Spleen (tissue), 13 donors: ENCODE measurements at places on chromosomes 5 and 9. TPM values are rescaled to one million over a fixed set of nuclear protein-coding genes. Genes with fewer than 3 reads are reported as not detected.

- no peak overlapping the region for H3K27ac ChIP-seq
- DNase-seq, result no peak
- H3K4me3 ChIP-seq, result no peak overlapping the region
- no peaks in the 10 kb centered on the region for H3K27me3 ChIP-seq
Observed at GRCh38 chr5:147101659-147102369, 133.0 kb upstream of the STK32A start.

- no peak overlapping the region for H3K27ac ChIP-seq
- no peaks in the 10 kb centered on the region for H3K27me3 ChIP-seq
- H3K36me3 ChIP-seq, result no peaks in the 10 kb centered on the region
- H3K4me1 ChIP-seq, result no peaks in the 10 kb centered on the region
- no peak overlapping the region for H3K4me3 ChIP-seq
- no peak for DNase-seq
Observed at GRCh38 chr9:8254541-8254940, 455.0 kb upstream of the DMAC1 start.

DNA sequence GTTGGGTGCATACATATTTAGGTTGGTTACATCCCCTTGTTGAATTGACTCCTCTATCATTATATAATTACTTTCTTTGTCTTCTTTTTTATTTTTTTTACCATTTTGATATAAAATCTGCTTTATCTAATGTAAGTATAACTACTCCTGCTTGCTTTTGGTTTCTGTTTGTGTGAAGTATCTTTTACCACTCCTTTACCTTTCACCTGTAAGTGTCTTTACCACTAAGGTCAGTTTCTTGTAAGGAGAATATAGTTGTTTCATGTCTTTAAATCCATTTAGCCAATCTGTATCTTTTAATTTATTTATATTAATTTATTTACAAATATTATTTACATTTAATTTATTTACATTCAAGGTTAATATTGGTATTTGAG lies 33.0 kb downstream of the INSL4 start:
- H3K27ac ChIP-seq, result no peak overlapping the region
- no peaks in the 10 kb centered on the region for H3K4me1 ChIP-seq
- DNase-seq, result no peak
- H3K27me3 ChIP-seq, result no peaks in the 10 kb centered on the region
- no peak overlapping the region for H3K4me3 ChIP-seq
- no peaks in the 10 kb centered on the region for H3K36me3 ChIP-seq

DNA sequence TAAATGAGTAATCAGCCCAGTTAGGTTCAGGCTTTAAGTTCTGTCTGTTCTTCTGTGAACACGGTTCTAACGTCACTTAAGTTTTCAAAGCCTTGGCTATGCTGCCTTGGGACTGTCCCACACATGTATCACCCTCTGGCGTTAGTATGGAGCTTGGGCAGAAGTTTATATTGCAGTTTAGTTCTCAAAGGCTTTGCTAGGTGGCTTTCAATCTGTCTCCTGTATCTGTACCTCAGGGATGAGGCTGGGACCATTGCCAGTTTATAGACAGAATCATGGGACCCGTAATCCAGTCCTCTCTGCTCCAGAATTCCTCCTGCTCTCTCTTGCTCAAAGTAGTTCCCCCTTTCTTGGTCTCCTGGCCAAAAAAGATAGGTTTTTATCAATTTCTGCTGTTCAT lies 12.1 kb downstream of the C9orf40 start:
- no peaks in the 10 kb centered on the region for H3K27me3 ChIP-seq
- no peaks in the 10 kb centered on the region for H3K4me1 ChIP-seq
- H3K36me3 ChIP-seq, result no peaks in the 10 kb centered on the region
- H3K4me3 ChIP-seq, result no peak overlapping the region
- DNase-seq, result no peak

DNA sequence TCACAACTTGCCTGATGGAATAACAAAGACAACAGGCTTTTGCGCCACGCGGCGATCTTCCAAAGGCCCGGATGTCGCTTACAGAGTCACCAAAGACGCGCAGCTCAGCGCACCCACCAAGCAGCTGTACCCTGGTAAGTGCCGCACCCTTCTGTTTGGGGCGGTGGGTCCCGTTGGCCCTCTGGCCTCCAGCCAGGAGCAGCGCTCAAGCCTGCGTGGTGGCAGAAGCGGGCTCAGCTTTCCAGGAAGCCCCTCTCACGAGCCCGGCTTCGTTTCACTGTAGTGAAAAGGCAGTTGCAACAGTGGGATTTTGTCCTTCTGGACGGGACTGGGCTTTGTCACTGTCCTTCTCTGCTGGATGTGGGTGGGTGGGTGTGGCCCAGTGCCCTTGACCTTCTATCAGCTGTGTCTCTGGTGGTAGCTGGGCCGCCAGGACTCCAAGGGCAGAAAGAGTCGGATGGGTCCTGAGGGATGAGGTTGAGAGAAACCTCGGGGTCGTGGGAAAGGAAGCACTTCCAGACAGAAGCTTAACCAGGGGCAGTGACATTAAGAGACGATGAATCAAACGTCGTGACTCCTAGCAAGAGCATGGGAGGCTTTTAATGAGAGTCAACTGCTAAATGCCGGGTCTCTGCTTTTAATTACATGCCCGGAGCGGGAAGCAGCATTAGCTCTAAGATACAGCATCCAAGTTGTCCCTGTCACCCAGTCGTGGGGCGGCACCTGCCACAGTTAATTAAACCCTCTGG lies 49.5 kb downstream of the COL5A1 start:
- H3K27ac ChIP-seq, result peak overlapping the region; percentile 53
- peak; percentile 64 for DNase-seq
- H3K4me3 ChIP-seq, result no peak overlapping the region

GRCh38 chr9:99093492-99093791 lies 11.5 kb upstream of the TGFBR1 start:
- no peak overlapping the region for H3K4me3 ChIP-seq
- H3K27me3 ChIP-seq, result no peaks in the 10 kb centered on the region
- H3K4me1 ChIP-seq, result peaks cover 3% of the 10 kb centered on the region

DNA sequence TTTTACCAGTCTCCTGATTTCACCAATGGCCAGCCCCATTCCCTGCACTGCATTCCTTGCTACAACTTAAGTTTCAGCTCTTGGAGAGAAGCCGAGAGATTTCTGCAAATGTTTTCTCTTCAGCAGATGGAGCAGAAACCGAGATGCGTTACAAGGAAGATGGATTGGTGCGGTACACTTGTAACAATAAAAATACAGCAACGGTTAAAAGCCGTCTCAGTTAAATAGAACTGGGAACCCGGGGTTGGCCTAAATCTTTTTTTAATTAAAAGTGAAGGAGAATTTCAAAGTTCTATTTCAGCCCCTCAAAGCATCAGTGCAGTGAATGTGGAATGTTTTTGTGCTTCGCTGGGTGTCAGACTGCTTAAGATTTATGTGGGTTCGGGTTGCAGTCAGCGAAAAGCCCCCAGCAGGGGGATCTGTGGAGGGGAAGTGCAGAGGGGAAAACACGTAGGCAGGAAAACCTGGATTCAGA lies 19.8 kb downstream of the BRINP1 start:
- no peak for DNase-seq
- no peaks in the 10 kb centered on the region for H3K4me1 ChIP-seq
- H3K27ac ChIP-seq, result no peak overlapping the region
- H3K36me3 ChIP-seq, result no peaks in the 10 kb centered on the region

- H3K36me3 ChIP-seq, result no peaks in the 10 kb centered on the region
- H3K4me1 ChIP-seq, result no peaks in the 10 kb centered on the region
- DNase-seq, result no peak
- no peaks in the 10 kb centered on the region for H3K27me3 ChIP-seq
Observed at GRCh38 chr9:18848657-18849056, 184.4 kb downstream of the SAXO1 start.

GRCh38 chr9:1535051-1535450 lies 480.1 kb upstream of the SMARCA2 start:
- no peak overlapping the region for H3K27ac ChIP-seq
- H3K4me1 ChIP-seq, result no peaks in the 10 kb centered on the region
- no peaks in the 10 kb centered on the region for H3K36me3 ChIP-seq
- no peak overlapping the region for H3K4me3 ChIP-seq
- H3K27me3 ChIP-seq, result no peaks in the 10 kb centered on the region

- no peak overlapping the region for H3K4me3 ChIP-seq
- peaks cover 96% of the 10 kb centered on the region for H3K4me1 ChIP-seq
- no peaks in the 10 kb centered on the region for H3K36me3 ChIP-seq
- peak overlapping the region; percentile 68 for H3K27ac ChIP-seq
- no peak for DNase-seq
Observed at GRCh38 chr5:151674626-151675610, 11.8 kb downstream of the SPARC start.

- H3K4me3 ChIP-seq, result no peak overlapping the region
- H3K36me3 ChIP-seq, result no peaks in the 10 kb centered on the region
- no peaks in the 10 kb centered on the region for H3K27me3 ChIP-seq
- H3K4me1 ChIP-seq, result no peaks in the 10 kb centered on the region
- no peak for DNase-seq
- no peak overlapping the region for H3K27ac ChIP-seq
Observed at GRCh38 chr5:59385700-59386099, 507.8 kb downstream of the PDE4D start.

- no peaks in the 10 kb centered on the region for H3K4me1 ChIP-seq
- H3K27ac ChIP-seq, result no peak overlapping the region
- H3K4me3 ChIP-seq, result no peak overlapping the region
- H3K27me3 ChIP-seq, result peaks cover 9% of the 10 kb centered on the region
- H3K36me3 ChIP-seq, result no peaks in the 10 kb centered on the region
Observed at GRCh38 chr9:87491523-87491922, 6.1 kb upstream of the DAPK1 start.

- H3K27me3 ChIP-seq, result no peaks in the 10 kb centered on the region
- DNase-seq, result no peak
- H3K27ac ChIP-seq, result no peak overlapping the region
- no peaks in the 10 kb centered on the region for H3K36me3 ChIP-seq
- peaks cover 11% of the 10 kb centered on the region for H3K4me1 ChIP-seq
Observed at GRCh38 chr5:14186059-14186830, 43.1 kb downstream of the TRIO start.

GRCh38 chr5:37838152-37838932 lies 1.5 kb downstream of the GDNF start:
- H3K4me3 ChIP-seq, result peak overlapping the region; percentile 61
- H3K4me1 ChIP-seq, result peaks cover 65% of the 10 kb centered on the region
- H3K36me3 ChIP-seq, result no peaks in the 10 kb centered on the region
- DNase-seq, result no peak
- H3K27me3 ChIP-seq, result peaks cover 84% of the 10 kb centered on the region
- no peak overlapping the region for H3K27ac ChIP-seq

- H3K36me3 ChIP-seq, result no peaks in the 10 kb centered on the region
- H3K4me1 ChIP-seq, result no peaks in the 10 kb centered on the region
- H3K27me3 ChIP-seq, result no peaks in the 10 kb centered on the region
- no peak for DNase-seq
- H3K27ac ChIP-seq, result no peak overlapping the region
Observed at GRCh38 chr9:115088860-115089259, 29.1 kb downstream of the TNC start.

DNA sequence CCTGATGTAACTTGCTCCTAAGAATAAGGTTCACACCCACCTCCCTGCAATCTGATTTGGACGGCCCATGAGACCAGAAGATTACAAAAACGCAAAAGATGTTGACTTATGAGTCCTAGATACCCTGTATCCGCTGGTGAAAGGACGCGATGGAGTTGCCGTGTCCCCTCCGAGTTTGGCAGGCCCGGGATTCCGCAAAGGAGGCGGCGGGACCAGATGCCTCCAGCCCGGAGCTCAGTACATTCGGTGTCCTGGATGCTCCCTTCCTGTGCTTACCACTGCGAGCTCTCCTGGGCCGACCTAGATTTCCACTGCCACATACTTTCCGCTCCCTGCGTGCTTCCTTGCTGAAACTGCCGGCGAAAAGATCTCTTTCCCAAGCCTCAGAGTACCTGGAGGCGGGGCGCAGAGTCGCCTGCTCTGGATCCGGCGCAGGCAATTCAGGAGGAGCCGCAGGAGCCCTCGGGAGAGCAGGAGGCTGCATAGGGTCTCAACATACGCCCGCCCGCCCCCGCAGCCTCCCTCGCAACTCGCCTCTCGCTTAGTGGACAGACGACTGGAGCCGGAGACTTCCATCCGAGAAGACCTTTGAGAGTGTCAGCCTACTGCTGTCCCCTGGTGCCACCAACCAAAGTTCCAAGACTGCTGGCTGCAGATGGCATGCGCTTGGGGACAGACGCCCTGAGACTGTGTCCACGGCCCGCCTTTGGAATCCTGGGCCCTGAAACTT lies 39.8 kb downstream of the ANXA2R start:
- no peak overlapping the region for H3K4me3 ChIP-seq
- H3K27ac ChIP-seq, result peak overlapping the region; percentile 7
- H3K36me3 ChIP-seq, result no peaks in the 10 kb centered on the region
- H3K27me3 ChIP-seq, result peaks cover 13% of the 10 kb centered on the region

DNA sequence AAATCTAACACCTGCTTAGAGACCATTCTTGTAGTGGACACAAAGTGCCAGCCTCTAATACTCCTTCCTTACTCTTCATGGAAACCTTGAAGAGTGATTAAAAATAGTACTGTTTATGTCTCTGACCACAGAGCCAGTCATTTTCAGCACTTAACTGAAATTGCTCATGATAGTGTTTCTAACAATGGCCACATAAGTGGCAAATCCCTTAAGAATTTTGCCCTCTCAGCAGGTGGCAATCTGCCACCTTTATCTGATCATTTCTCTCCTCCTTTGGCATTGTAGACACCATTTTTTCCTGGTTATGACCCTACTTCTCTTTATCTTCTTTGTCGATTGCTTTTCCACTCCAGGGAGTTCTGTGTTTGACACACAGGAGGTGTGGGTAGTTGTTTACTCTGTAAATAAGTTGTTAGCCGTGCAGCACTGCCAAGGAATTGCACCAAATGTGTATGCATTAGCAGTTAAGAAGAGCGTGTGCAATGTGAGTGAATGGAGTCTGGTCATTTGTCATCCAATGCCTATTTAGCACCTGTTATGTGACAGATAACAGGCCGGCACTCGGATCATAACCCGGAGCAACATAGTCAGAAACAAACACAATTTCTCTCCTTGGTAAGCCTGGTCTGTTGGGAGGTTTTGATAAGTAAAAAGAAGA lies 36.8 kb upstream of the STARD4 start:
- H3K27ac ChIP-seq, result no peak overlapping the region
- no peak for DNase-seq
- H3K36me3 ChIP-seq, result no peaks in the 10 kb centered on the region
- no peak overlapping the region for H3K4me3 ChIP-seq

DNA sequence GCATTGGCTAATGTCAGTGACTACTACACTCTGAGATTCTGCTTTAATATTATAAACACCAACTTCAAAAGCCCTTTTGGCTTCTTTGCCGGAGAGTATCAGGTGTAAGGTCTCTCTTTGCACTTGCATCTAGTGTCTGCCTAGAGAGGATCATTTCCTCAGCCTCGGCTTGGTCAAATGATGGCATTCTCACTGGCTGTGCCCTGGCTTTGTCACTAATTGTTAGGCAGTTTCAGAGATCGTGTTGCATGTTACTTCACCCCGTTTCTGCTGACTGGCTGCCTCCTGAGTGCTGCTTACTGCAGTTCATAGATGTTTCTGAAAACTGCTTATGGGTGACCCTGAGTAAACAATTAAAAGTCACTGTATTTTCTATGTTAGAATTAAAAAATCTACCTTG lies 48.8 kb downstream of the SLC1A3 start:
- no peak for DNase-seq
- H3K27me3 ChIP-seq, result no peaks in the 10 kb centered on the region
- H3K4me3 ChIP-seq, result no peak overlapping the region
- peak overlapping the region; percentile 32 for H3K27ac ChIP-seq
- H3K4me1 ChIP-seq, result no peaks in the 10 kb centered on the region

Gene SPATA31E1
- total RNA-seq, result not detected

Gene HRH2
- 39.2 TPM for total RNA-seq

Gene ZNF782
- total RNA-seq, result 6.2 TPM

Gene MRPS2
- total RNA-seq, result 31.2 TPM

Gene ANKRD20A1
- 8.4 TPM for total RNA-seq

Gene CCDC187
- 0.10 TPM for total RNA-seq

Gene C9orf152
- total RNA-seq, result not detected

Gene VCP
- total RNA-seq, result 168 TPM

Gene NR5A1
- 321 TPM for total RNA-seq

Gene SLC1A3
- 51.3 TPM for total RNA-seq

Gene FBP2
- not detected for total RNA-seq

Gene TXNDC15
- total RNA-seq, result 45.9 TPM

Gene GZMA
- 19.6 TPM for total RNA-seq
